ENCODE measurements at places on chromosomes 16 and 17.
A peak's percentile ranks its signal among the peaks of the same experiment; 100 is the strongest.

DNA sequence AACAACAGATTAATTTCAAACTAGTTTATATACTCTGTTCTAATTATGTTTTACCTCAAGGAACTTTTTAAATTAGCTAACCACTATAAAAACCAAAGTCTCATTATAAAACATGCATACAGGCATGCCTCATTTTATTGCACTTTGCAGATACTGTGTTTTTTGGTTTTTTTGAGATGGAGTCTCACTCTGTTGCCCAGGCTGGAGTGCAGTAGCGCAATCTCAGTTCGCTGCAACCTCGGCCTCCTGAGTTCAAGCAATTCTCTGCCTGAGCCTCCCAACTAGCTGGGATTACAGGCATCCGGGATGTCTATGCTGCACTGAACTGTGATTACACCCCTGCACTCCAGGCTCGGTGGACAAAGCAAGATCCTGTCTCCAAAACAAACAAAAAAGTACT is 8.8 kb upstream of the JPT1 start:
- no peak for DNase-seq

GRCh38 chr16:30829130-30830071 is 42.4 kb upstream of the ZNF629 start:
- no peak for DNase-seq

- DNase-seq: no peak
Measured at GRCh38 chr17:55873017-55873758, 122.3 kb downstream of the PCTP start.

DNA sequence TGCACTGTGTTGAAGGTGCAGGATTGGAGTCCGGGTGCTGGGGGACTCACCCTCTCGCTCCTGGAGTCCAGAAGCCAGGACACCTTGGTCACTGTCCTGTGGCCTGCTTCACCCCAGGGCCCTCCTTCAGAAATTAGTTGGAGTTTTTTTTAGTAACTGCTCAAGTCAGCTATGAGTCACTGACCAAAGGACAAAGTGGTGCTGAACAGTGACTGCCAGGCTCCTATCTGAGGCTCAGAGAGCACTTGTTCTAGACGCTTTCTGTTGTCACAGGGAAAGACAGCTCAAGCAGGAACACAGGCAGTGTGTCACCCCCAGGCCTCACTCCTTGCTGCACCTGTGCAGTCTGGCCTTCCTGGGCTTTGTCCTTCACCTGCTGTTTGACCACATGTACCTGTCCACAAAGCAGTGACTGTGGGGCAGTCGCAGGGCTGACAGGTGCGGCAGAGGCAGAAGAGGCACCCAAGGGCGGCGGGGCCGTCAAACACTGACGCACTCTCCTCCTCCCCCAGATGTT is 4.1 kb upstream of the FAAP100 start:
- peak; percentile 66 for DNase-seq

GRCh38 chr17:79997011-79997660 is 38.5 kb downstream of the TBC1D16 start:
- DNase-seq: no peak

DNA sequence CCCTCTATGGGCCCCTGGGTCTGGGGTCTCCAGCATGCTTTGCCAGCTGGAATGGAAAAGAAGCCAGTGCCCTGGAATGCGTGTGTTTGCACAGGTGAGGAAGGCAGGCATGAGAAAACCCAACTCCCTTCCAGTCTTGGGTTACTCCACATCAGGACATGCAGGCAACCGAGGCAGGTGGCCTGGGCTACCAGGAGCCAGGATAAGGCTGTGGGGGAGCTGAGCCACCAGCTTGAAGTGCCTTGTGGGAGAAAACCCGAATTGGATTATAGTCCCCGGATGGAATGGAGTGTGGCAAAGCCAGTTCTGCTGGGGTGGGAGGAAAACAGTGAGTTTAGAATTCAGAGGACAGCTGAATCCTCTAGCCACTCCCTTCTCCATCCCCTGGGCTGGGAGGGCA is 7.2 kb downstream of the SRCIN1 start:
- DNase-seq: peak; percentile 76

DNA sequence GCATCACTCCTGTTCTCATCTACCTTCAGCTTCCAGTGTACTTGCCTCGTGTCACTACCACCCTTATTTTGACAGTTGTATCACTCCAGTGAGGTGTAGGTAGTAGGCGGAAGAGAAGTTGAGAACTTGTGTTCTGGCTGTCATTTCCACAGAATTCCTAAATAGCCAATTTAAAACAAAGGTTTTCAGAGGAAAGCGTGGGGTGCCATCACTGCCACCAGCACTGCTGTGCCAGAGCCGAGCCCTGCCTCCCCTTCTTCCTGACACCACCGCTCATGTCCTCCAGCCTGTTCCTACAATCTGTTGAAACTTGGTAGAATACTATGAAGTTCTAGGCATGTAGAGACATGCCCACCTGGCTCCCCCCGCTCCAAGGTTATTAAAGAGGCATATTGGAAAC is 215.8 kb downstream of the TANC2 start:
- no peak for DNase-seq

GRCh38 chr16:67546091-67546501 is 16.2 kb upstream of the CTCF start:
- no peak for DNase-seq

DNA sequence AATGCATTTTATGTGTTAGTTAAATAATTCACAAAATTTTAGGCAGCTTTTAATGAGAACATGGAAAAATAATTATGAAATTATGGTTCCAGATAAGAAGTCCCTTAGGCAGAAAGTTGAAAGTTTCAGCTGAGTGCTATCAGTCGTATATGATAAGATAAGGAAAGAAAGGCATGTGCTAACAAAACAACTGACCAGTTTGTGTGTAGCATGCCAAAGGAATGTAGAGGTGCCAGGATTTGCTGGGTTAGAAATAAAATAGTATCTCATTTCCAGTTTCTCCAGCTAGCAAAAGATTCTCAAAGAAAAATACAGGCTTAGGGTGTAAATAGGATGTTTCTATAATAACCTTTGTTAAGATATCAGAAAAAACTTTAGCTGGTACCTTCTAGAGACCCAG is 1044.5 kb upstream of the CDH8 start:
- DNase-seq: no peak

- no peak for DNase-seq
Measured at GRCh38 chr16:25235991-25236390, 19.2 kb downstream of the AQP8 start.

DNA sequence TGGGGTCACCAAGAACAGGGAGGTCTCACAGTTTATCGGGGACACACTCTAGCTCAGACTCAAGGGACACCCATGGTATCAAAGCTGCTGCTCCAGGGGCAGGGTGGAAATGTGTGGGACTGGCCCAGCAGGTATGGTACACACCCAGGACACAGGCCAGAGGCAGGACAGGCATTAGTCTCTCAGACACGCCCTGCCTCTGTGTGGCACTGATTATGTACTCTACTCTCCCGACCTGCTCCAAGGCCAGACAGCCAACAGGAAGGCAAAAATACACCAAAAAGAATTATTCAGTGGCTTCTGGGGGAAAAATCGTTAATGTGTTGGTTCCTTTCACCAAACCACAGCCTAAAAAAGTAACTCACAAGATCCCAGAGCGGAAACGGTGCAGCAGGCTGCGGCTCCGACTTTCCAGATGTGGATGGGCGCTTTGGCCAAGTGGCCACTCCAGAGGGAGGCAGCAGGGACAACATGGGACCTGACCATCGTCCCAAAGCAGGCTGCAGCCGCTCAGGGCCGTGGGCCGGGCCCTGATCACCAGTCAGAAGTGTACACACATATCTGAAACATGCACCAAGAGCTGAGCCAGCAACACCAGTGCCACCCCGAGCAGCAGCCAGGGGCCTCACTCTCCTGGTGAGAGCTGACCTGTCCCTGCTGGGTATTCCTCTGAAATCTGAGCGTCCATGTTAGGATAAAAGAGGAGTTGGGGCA is 1.0 kb upstream of the SIRT7 start:
- peak; percentile 43 for DNase-seq

DNA sequence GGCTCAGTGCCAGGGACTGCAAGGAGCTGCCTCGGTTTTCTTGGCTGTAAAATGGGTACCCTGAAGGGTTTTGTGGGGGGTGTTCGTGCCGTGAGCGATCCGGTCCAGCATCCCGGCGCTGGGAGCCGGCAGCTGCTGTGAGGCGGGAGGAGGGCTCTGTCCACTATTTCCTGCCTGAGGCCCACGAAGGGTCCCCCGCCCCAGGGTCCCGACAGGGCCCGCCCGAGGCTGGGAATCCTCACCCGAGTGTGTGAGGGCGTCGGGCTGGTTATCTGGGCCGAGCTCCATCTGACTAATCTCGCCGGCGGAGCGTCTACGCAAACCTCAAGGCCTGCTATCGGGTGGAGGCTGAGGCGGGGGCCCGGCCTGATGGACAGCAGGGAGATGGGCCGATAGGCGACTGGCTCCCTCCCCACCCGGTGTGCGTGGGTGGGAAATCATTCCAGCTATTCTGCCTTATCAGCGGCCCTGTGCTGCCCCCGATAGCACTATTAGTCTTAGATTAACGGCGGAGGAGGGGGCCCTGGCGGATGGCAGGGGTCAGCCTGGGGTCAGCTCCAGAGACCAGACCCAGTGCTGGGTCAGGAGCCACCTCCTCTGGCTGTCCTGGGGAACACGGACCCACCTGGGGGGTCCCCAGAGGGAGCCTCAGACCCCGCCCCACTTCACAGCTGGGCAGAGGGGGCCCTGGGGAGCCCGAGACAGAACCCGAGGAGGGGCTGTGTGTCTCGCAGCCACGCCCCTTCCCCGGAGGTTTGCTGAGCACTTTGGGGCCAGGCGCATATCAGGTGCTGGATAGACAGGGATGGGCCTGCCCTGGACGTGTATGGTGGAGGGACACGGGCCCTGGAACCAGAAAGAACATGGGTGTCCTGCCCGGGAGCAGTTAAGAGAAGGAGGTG is 44.7 kb downstream of the ZFPM1 start:
- no peak for DNase-seq

DNA sequence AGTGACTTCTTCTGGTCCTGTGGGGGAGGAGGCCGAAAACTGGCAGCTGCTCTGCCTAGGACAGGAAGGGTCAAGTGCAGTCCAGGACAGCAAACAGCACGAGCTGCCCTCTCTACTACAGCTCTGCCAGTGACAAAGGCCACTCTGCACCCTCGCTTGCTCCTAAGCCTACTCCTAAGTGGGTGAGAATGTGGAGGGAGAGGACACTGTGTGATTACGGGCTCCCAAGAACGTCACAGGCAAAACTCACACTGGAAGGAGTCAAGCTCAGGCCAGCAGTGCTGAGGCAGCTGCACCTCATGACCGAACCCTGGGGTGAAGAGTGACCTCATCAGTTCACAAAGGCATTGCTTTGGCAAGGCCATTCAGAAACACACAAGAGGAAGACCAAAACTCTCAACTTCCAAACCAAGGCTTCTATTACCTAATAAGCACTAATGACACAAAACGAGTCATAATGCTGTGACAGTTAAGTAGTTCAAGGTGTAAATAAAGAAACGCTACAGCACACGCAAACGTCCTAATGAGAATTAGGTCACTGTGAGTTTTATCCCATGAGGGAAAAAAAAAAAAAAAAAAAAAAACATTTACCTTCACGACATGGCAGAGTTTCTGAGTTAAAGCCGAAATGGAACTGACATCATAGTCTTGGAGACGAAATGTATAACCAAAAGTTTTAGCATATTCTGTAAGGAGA is 35.1 kb downstream of the MARF1 start:
- DNase-seq: no peak

- DNase-seq: no peak
Measured at GRCh38 chr16:86516623-86517003, 6.3 kb downstream of the FOXF1 start.

DNA sequence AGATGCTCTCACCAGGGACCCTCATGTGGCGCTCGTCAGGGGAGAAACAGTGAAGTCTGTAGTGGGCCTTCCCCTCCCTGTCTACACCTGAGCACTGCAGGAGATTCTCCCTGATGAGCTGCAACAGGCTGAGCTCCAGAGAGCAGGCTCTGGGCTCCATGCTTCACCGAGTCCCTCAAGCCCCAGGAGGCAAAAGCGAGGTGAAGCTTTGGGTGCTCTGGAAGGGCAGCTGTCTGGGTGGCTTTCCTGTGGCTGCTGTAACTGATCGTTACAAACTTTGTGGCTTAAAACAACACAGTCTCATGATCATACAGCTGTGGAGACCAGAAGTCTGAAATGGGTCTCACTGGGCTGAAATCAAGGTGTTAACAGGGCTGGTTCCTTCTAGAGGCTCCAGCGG is 12.1 kb upstream of the CD300LD start:
- no peak for DNase-seq

GRCh38 chr16:72480911-72481310 is 309.0 kb upstream of the PMFBP1 start:
- DNase-seq: no peak

- DNase-seq: no peak
Measured at GRCh38 chr17:67055811-67056745, 11.7 kb downstream of the CACNG1 start.

- DNase-seq: no peak
Measured at GRCh38 chr17:55341432-55341831, 76.7 kb downstream of the HLF start.

DNA sequence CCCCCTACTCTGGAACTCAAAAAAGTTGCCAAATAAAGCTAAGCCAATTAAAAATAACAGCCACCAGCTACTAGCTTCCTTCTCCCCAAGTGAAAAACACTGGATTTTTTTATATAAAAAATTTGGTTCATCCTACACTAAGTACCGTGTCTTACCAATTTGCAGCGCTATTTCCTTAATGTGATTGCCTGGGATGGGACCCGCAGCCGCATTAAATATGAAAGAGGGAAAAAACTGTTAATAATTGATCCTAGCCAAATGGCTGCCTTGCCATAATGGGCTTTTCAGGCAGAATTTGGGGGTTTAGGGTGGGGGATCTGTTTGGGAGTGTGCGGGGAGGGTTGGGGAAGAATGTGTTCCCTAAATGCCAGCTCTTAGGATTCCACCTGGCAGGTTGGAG is 2.0 kb downstream of the HOXB9 start:
- no peak for DNase-seq

GRCh38 chr16:25126820-25127232 is 15.3 kb downstream of the LCMT1 start:
- DNase-seq: peak; percentile 82

DNA sequence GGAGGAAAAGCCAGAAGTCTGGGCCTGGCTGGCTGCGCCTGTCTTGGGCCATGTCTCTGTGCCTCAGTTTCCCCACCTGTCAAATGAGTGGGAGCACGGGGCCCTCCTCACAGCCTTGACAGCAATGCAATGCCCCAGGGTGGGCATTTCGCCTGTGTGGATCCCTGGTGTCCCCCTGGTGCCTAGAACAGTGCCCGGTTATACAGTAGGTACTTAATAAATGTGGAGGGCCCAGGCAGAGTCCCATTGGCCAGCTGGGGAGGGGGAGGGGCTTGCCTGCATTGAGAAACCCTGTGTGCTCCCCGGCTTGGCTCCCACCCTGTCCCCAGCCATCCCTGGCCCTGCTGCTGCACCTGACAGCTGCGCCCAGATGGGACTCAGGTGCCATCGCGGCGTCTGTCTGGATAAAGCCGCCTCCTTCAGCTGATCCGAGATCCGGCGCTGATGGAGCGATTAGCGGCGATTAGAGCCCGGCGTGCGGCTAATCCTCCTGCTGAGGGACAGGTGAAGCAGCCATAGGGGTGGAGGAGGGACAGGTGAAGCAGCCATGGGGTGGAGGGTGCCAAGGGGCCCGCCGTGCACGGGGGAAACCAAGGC is 12.4 kb downstream of the ZFPM1 start:
- no peak for DNase-seq

GRCh38 chr17:74599023-74599399 is 6.9 kb upstream of the CD300LD start:
- DNase-seq: no peak

- DNase-seq: no peak
Measured at GRCh38 chr17:82302568-82302963, 14.8 kb downstream of the CD7 start.
